ENCODE measurements at places on chromosomes 7 and 10. TPM values are rescaled to one million over a fixed set of nuclear protein-coding genes. Genes with fewer than 3 reads are reported as not detected.

Gene ITGA8
- 10.1 TPM for total RNA-seq

Gene C7orf33
- total RNA-seq: not detected

Gene ACTR3C
- 8.7 TPM for total RNA-seq

- no peaks in the 10 kb centered on the region for H3K27me3 ChIP-seq
- no peak for DNase-seq
- H3K4me3 ChIP-seq: no peak overlapping the region
Measured at GRCh38 chr7:150580638-150581394, 13.6 kb downstream of the GIMAP4 start.

GRCh38 chr10:47340608-47341170 is 7.5 kb upstream of the RBP3 start:
- H3K4me1 ChIP-seq: no peaks in the 10 kb centered on the region
- DNase-seq: no peak
- H3K27me3 ChIP-seq: peaks cover 18% of the 10 kb centered on the region
- H3K36me3 ChIP-seq: no peaks in the 10 kb centered on the region

DNA sequence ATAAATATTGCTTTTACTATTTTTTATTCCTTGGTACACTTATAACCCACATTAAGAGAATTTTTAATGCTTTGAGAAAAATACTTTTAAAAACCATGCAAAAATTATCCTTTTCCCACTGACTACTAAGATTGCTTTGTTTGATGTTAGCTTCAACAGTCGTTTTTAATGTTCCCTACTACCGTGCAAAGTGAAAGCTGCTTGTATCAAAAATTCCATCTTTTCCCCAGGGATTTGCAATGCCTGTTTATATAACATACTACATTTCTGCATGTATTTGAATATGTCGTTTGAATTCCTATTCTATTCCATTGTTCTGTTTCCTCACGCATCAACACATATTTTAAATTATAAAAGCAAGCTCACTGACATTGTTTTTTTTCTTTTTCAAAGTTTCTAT is 54.4 kb downstream of the TFPI2 start:
- no peak overlapping the region for H3K27ac ChIP-seq
- no peak overlapping the region for H3K4me3 ChIP-seq
- DNase-seq: no peak
- H3K27me3 ChIP-seq: peaks cover 27% of the 10 kb centered on the region
- no peaks in the 10 kb centered on the region for H3K36me3 ChIP-seq

- no peak for DNase-seq
- no peak overlapping the region for H3K4me3 ChIP-seq
- no peaks in the 10 kb centered on the region for H3K36me3 ChIP-seq
- peaks cover 12% of the 10 kb centered on the region for H3K27me3 ChIP-seq
- peaks cover 15% of the 10 kb centered on the region for H3K4me1 ChIP-seq
Measured at GRCh38 chr10:117413928-117414618, 38.8 kb upstream of the PDZD8 start.

DNA sequence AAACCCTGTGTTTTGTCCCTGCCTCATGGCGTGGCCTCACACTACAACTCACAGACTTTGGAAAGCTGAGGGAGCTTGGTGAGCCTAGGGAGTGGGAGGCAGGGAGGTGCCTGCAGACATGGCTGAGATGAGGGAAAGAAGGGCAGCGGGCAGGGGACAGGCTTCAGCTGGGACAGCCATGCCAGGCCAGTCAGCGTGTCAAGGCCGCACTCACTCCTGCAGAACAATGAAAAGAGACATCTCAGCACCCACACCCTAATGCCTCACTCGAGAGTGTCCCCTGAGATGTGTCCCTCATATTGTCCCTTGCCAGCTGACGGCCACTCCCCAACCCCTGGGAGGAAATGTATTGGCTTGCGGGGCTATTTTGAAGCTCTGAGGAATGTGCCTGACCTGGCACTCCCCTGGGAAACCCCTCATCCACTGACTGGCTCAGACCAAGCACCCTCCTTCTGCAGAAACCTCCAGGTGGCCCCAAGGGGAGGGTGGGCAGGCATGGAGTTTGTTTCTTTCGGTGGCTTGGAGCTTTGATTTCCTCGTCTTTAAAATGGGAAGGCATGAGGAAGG is 31.6 kb downstream of the SH3PXD2A start:
- H3K27ac ChIP-seq: peak overlapping the region; percentile 71
- H3K27me3 ChIP-seq: peaks cover 8% of the 10 kb centered on the region
- H3K36me3 ChIP-seq: peaks cover 4% of the 10 kb centered on the region
- no peak overlapping the region for H3K4me3 ChIP-seq
- DNase-seq: no peak
- H3K4me1 ChIP-seq: peaks cover 53% of the 10 kb centered on the region

DNA sequence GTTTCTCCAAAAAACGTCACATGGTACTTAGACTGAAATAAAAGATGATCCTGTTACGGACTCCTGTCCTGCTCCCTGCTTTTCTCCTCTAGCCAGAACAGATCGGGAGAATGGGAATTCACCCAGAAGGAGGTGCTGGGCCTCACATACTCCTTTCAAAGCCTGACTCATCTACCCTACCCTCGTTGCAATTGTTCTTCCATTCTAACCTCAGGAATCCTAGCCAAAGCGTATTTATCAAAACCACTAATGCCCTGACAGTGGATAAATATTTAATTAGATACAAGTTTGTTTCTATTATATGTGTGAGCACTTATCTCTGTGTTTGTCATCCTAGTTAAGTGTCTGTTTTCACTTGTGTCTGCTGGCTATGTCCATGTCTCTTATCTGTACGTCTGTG is 21.7 kb downstream of the ZCWPW1 start:
- H3K27ac ChIP-seq: no peak overlapping the region
- H3K36me3 ChIP-seq: no peaks in the 10 kb centered on the region
- peaks cover 11% of the 10 kb centered on the region for H3K27me3 ChIP-seq
- no peak overlapping the region for H3K4me3 ChIP-seq
- no peaks in the 10 kb centered on the region for H3K4me1 ChIP-seq
- no peak for DNase-seq

DNA sequence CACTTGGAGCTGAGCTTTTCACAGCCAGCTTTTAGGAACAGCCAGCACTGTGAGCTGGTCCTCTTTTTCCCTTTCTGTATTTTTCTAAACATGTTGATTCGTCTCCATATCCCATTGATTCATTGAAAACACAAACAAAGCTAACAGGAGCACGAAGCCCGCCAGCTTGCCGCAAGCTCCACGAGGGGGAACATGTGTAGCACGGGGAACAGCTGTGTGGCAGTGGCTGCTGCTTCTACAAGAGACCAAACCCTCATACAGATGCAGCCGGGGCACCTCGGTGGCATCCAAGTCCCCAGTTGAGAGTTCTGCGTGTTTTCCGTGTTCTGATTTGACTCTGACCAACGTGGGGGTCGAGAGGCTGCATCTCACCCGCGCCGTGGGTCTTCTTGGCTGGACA is 80.8 kb upstream of the SH2B2 start:
- no peak overlapping the region for H3K27ac ChIP-seq
- DNase-seq: no peak
- no peak overlapping the region for H3K4me3 ChIP-seq
- H3K27me3 ChIP-seq: no peaks in the 10 kb centered on the region
- H3K4me1 ChIP-seq: peaks cover 9% of the 10 kb centered on the region

DNA sequence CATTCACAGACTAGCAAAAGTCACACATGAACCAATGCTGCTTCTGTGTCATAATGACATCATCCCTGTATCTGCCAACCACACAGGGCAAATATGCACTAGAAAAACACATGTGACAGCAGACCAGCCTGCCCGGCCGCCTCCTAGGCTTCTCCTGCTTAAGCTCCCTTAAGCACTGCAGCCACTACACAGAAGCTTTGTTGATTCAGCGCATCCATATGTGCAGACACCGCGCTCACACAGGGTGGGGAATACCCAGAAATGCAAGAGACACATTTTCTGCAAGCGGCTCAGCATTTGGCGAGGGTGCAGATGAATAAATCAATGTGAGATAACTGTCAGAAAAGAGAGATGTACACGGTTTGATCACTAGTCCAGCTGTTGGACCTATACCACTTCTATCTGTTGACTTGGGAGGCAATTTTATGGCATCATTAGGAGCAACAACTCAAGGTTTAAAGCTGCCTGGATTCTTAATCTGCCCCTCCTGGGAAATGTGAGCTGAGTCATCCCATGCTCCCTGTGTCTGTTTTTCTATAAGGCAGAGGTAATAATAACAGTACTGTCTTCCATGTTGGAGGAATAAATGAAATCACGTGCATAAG is 33.4 kb downstream of the CPXM2 start:
- peaks cover 8% of the 10 kb centered on the region for H3K36me3 ChIP-seq
- peaks cover 6% of the 10 kb centered on the region for H3K27me3 ChIP-seq
- H3K4me1 ChIP-seq: no peaks in the 10 kb centered on the region
- no peak overlapping the region for H3K27ac ChIP-seq
- no peak overlapping the region for H3K4me3 ChIP-seq

GRCh38 chr7:68245688-68246087 is 1249.1 kb downstream of the TYW1 start:
- DNase-seq: no peak
- peaks cover 24% of the 10 kb centered on the region for H3K4me1 ChIP-seq
- peaks cover 3% of the 10 kb centered on the region for H3K27me3 ChIP-seq
- H3K27ac ChIP-seq: peak overlapping the region; percentile 100

GRCh38 chr7:115680921-115681320 is 349.6 kb downstream of the TFEC start:
- no peak for DNase-seq
- H3K27me3 ChIP-seq: peaks cover 3% of the 10 kb centered on the region
- H3K36me3 ChIP-seq: no peaks in the 10 kb centered on the region
- H3K27ac ChIP-seq: no peak overlapping the region
- no peak overlapping the region for H3K4me3 ChIP-seq

Measured in type B pancreatic cell (in vitro differentiated cells).